NCI-H1105 (cell line): ENCODE measurements at places on chromosomes 12 and 14.

DNA sequence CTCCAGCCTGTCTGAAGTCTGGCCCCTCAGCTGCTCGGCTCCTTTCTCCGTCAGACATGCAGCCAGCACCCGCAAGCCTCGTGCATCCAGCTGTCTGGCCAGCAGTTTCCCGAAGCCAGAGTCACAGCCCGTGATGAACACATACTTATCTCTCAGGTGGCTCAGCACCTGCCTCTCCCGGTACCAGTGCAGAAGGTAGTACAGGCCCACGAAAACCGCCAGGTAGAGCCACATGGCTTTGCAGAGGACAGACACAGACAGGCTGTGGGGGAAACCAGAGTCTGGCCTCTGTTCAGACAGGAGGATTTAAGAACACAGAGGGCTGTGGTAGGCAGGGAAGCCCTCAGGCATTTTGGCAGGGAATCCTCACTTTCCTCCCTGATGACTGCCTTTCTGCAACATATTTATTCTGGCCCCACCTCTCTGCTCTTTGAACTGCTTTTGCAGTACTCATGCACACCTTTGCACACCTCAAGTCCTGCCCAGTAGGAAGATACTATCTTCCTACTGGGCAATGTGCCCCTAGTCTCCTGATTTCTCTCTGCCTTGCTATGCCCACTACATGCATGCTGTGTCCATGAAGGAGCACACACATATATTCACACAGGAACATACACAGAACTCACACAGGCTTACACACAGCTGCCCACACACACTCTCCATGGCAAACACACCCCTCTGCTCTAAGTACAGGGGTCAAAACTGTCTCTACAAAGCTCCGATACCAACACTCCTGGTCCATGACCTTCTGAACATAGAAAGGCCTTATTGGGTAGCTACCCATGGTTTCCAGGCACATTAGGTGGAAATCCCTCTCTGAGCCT is at the start of gene RDH16:
RDH16 (minus strand) TSS at position 380 of the 824 bp plus-strand sequence; CDS start at position 234, 146 bp downstream.
- DNase-seq, result no peak

DNA sequence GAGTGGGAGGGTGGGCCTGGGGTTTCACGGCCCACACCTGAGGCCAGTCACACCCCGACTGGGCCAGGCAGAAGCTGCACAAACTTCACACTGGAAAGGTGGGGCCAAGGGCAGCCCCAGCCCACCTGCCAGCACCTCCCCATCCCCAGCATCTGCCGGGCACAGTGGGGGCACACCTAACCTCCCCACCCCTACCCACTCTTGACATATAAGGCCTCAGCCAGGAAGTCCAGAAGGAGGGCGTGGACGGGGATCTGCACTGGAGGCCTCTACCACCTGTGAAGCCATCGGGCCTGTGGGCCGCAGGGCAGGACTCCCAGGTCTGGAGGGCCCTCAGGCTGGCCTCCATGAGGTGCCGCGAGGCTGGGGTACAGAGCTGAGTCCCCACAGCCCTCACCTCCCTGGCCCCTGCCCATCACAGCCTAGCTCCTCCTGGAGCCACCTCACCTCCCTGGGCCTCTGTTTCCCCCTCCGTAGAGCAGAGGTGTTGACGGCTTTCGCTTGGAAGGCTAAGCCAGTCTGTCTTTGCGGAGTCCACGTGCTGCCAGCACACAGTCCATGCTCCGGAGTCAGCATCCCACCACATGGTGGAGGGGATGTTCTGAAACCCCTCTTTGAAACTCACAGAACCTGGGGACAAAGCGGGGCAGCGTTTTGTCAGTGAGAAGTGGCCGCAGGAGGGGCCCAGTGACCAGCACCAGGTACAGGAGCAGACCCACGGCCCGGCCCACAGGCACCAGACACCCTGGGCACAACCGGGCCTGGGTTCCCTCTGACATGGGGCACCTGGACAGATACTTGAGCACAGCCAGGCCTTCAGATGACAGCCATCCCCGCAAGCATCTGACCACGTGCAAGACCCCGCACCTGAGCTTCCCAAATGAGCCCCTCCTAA is 38.2 kb upstream of the INF2 start:
- no peak for DNase-seq

DNA sequence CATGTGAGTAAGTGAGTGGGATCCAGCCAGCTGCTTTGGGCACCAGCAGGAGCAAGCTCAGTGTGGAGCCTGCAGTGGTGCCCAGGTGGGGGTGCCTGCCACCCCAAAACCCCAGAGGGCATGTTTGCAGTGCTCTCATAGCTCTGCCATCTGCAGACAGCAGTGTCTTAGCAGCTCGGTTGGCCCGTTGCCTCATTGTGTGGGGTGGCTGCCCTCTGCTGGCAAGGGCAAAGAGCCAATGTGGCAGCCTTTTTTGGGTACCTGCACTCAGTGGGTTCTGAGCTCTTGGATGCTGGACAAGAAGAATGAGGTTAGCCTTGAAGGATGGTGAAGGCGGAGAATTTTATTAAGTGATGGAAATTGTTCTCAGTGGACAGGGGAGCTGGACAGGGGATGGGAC is 52.3 kb downstream of the NEUROD4 start:
- DNase-seq, result peak; percentile 53

DNA sequence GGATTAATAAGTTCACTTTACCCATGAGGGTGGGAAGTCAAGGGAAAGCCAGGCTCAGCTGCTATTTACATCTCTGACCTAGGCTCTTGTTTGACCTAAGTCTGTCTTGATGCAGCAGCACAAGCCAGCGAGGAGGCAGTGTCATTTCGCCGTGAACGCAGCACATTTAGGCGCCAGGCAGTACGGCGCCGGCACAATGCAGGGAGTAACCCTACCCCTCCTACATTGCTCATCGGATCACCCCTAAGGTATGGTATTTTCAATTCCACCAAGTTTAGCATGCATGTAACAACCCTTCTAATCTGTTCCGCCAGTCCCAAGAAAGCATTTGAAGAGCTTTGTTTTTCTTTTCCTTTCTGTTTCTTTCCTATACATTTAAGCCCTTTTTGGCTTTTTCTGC is 81.2 kb downstream of the PCNX1 start:
- DNase-seq, result no peak

DNA sequence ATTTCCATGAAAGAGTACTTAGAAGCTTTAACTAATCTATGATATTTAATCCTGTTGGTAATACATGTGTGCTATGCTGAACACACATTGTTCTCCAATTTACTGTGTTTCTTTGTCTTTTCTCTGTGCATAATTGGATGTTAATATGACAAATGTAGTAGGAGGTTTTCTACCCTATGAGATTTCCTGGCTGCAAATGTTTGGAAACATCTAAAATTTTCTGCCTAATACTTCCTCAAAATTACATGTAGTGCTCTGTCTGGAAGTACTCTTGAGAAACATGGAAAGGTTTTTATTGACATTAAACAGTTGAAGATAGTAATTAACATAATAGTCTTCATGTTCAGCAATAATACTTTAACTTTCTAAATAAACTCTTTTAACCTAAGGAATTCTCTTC is 213.0 kb downstream of the KITLG start:
- no peak for DNase-seq

GRCh38 chr14:81990312-81990761 is 456.7 kb upstream of the SEL1L start:
- peak; percentile 10 for DNase-seq

DNA sequence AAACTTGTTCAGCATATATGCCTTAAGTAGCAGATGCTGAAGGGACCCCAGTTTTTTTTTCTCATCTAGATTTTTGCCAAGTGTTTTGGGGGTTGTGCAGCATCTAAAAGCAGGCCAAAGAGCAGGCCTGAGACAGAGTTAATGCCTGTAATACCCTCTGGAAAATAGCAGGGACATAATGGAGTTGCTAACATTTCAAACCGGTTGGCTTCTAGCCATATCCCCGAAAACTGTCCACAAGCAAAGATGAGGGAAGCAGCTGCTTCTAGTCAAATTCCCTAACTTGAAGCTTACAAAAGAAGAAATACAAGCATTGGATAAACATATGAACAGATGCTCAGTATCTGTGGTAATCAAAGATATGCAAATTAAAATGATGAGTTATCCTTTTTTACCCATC is 52.1 kb upstream of the AEBP2 start:
- DNase-seq, result no peak

DNA sequence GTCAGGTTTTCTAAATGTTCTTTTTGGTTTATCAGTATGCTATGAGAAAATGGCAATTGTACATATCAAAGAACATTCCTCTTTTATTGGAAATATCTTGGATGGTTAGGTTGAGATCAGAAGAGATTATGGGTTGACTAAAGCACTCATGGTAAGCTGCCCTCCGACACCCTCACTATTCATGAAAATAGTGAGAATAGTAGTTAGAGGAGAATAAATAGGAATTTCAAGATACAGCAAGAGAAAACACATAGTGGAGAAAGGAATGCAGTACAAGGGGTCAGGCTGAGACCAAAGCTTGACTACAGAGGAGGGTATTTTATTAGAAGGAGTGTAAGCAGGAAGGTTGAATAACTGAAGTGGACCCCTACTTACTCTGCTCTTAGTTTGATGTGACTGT is 112.5 kb downstream of the PTPRQ start:
- DNase-seq, result no peak

GRCh38 chr14:78974691-78975090 is 804.5 kb downstream of the NRXN3 start:
- no peak for DNase-seq

GRCh38 chr12:122458105-122459035 is 35.9 kb upstream of the CLIP1 start:
- DNase-seq, result no peak

GRCh38 chr12:47882781-47883546 is 21.8 kb downstream of the VDR start:
- no peak for DNase-seq

DNA sequence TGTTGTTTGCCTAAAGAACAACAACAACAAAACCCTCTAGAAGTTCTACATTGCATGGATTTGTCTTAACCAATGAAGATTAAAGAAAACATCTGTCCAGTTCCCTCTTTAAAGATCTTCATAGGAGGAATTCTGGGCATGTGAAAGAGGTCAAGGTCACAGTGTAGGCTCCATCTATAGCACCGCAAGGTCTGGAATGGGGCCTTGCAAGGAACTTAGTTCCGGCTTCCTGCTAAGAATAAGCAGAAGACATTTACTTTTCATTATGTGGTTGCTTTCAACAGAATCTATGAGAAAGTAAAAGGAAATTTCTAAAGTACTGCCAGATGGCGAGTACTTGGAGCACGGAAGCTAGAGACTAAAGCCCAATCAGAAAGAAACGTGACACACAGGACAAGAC is 57.2 kb upstream of the GNPNAT1 start:
- DNase-seq, result no peak

- no peak for DNase-seq
Measured at GRCh38 chr14:95413289-95414215, 93.8 kb upstream of the CLMN start.

DNA sequence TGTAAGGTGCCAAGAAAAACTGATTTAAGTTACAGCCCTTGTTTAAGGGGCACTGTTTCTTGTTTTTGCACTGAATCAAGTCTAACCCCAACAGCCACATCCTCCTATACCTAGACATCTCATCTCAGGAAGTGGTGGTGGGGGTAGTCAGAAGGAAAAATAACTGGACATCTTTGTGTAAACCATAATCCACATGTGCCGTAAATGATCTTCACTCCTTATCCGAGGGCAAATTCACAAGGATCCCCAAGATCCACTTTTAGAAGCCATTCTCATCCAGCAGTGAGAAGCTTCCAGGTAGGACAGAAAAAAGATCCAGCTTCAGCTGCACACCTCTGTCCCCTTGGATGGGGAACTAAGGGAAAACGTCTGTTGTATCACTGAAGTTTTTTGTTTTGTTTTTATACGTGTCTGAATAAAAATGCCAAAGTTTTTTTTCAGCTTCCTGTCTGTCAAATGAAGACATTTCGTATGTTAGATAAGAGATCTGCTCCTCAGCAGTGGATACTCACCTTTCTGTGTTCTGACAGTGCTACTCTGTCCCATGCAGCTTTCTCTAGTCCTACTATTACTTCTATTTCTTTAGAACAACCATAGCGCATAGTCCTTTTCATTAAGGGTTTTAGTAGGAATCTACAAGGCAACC is 1.2 kb upstream of the PA2G4 start:
- DNase-seq, result no peak

- no peak for DNase-seq
Measured at GRCh38 chr12:49696723-49697122, 10.5 kb downstream of the FMNL3 start.

- no peak for DNase-seq
Measured at GRCh38 chr12:122820838-122821271, 14.4 kb upstream of the HIP1R start.

- DNase-seq, result no peak
Measured at GRCh38 chr12:83365317-83365716, 678.6 kb downstream of the TMTC2 start.

DNA sequence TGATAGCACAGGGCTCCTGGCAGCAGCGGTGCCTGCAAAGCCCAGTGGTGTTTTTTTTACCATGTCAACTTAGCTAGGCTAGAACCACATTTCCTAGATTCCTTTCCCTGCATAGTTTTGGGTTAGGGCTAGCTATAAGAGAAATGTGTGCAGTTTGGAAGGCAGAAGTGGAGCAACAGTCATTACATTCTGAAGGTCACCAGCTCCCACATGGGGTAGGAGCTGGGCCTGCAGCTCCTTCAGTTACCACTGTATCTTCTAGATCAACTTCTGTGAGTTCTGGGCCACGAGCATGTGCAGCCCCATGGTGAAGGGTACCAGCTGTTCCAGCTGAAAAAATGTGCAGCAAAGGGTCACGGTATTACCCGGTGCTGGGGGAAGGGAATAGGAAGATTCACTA is 2.3 kb upstream of the SLC25A3 start:
- DNase-seq, result no peak

- no peak for DNase-seq
Measured at GRCh38 chr12:6567112-6567670, 900 bp downstream of the NOP2 start.

DNA sequence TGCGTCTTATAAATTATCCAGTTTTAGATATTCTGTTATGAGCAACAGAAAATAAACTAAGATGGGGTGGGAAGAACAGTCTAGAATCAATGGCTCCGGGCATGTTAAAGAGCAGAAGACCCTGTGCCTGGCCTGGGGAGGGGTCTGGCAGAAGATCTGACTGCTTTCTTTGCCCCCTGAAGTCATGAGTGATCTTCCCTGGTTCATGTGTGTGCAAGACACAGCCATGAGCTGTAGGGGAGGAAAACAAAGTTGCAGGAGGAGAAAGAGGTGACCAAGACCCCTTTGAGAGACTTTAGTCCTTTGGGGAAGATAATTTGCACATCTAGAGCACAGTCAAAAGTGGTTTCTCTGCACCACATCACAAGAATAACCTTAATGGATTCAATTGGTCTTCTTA is 4.8 kb downstream of the LACRT start:
- DNase-seq, result no peak
